ENCODE measurements at places on chromosomes 5 and 9.

DNA sequence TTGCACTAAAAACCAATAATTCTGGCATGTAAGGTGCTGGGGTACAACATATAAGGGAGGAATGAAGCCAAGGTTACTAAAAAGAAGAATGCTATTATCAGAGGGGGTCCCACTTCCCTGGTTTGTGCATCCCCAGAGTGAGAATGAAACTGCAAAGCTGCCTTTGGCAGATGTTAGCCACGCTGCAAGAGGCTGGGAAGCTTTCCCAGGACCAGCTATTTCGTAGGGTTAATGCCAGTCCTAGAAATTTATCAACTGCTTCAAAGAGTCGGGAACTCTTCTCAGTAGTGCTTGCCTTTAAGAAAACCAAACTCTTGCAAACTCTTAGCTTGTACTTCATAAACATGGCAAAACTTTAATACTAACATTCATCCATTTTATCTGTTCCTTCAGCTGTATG, 87.5 kb upstream of the NR5A1 start:
- DNase-seq: no peak

GRCh38 chr9:71145179-71145578, 23.8 kb upstream of the TRPM3 start:
- no peak for DNase-seq

GRCh38 chr9:87107072-87107471, 159.8 kb upstream of the GAS1 start:
- peak; percentile 61 for DNase-seq

- no peak for DNase-seq
These were observed 166.2 kb upstream of the KLF9 start for GRCh38 chr9:70580606-70581195.

DNA sequence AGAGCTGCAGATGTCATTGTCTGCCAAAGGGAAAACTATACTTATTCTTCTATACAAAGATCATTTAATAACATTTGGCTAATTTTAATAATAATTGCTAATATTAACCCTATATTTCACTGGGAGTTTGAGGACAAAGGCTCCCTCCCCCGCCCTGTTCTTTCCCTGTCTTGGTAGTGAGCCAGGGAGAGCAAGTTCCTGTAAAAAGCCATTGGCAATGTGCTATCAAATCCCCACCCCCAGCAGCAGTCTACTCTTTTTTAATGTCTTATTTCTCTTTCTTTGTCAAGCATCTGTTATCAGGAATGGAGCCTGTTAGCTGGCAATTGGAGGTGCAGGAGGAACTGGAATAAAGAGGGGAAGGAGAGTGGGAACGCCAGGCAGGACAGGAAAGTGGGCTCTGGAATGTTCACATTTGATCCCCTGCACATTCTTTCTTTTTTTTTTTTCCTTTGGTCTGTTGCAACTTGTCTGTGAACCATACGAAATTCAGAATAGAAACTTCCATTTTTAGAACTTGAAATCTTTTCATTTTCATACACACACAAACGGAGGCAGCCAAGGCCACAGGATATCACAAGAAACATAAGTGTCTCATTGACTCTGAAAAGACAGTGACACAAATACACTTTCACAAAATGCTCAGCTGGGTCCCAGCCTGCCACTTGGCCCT, 664.8 kb upstream of the ZNF608 start:
- peak; percentile 58 for DNase-seq

DNA sequence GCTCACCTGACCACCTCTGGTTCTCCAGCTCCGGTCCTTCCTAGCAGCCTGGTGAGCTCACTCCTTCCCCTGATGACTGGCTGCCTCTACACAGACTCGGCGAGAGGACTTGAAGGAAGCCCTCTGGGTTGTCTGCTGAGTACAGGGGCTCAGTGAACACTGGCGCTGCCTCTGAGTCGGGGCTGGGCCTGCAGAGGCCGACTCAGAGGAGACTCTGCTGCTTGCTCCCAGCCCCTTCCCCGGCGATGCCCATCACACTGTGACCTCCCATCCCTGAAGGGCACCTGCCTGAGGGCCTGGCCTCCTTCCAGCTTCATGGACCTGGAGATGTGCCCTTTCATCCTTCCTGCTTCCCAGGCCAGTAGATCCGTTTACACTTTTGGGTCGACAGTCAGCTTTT, 22.0 kb downstream of the CRB2 start:
- DNase-seq: no peak

GRCh38 chr5:59547731-59548130, 345.8 kb downstream of the PDE4D start:
- DNase-seq: no peak

GRCh38 chr5:16806711-16807546, 129.2 kb downstream of the MYO10 start:
- peak; percentile 46 for DNase-seq

DNA sequence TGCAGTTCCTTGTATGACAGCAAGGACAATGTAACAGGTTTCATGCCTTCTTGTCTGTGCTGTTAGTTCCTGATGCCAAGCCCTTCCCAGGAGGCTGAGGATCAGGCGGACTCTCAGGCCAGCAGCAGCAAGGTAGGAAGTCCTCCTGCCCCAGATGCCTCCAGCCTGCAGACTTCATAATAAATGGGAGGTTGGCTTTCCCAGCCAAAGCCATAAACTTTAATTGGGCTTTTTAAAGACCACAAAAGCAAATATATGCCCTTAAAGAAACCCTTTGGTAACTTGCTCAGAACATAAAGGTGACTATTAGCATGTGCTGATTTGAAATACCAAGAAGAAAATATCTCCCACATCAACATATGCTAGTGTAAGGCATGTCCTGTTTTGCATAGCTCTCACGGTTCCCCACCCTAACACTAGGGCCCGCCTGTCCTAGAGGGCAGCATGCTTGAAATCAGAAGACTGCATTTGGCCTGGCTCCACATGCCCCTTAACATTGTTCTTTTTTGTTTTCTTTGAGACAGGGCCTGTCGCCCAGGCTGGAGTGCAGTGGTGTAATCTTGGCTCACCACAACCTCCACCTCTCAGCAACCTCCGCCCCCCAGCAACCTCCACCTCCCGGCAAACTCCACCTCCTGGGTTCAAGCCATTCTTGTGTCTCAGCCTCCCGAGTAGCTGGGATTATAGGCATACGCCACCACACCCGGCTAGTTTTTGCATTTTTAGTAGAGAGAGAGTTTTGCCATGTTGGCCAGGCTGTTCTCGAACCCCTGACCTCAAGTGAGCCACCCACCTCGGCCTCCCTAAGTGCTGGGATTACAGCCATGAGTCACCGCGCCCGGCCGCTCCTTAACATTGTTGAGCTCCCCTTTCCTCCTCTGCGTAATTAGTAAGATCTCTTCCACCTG, 44.6 kb upstream of the FCN1 start:
- DNase-seq: no peak

GRCh38 chr9:14270358-14271092, 43.4 kb downstream of the NFIB start:
- DNase-seq: peak; percentile 85

DNA sequence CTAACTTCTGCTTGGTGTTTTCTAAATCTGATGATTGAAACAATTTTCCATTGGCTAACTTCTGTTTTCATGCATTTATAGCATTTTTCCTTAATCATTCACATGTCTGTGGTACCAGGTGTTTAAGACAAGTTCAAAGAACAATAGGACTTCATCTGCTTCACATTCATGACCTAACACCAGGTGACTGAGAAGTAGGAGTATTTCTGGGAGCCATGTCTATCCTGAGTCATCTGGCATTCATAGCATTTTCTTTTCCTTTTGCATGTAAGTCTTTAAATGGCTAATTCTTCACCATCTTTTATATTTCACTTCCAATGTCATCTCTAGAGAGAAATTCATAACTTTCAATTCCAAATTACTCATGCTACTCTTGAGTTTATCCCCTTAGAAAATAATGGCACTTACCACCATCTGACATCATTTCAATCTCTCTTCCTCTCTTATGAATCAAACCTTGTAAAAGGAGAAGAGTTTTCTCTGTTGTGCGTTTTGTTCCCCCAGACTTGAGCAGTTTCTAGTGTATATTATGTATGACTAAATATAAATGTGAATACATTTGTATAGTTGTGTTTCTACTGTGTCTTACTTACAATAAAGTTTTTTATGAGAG, 1196.1 kb upstream of the CDH9 start:
- DNase-seq: peak; percentile 9

GRCh38 chr5:132325691-132326090, 31.5 kb downstream of the SLC22A4 start:
- DNase-seq: no peak

- peak; percentile 67 for DNase-seq
These were observed 41.4 kb downstream of the GLIS3 start for GRCh38 chr9:4258320-4259090.

GRCh38 chr5:128062172-128062746, 21.3 kb upstream of the SLC12A2 start:
- peak; percentile 75 for DNase-seq

DNA sequence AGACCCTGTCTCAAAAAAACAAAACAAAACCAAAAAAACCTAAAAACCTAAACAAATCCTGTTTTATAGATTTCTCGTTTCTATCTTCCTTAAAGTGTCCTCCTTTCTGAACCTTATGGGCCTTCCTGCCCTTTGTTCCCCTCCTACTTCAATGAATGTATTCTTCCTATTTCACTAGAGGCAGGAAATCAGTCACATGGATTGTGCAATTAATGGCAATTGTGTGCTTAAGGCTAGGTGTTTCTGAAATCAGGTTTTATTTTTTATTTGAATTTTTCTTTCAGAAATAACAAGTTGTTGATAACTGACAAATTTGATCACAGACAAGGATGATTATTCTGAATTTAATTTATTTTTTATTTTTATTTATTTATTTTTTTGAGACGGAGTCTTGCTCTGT, 220.6 kb upstream of the SEMA6A start:
- DNase-seq: no peak

GRCh38 chr5:74500110-74500917, 140.2 kb downstream of the ENC1 start:
- DNase-seq: no peak

- DNase-seq: no peak
These were observed 24.2 kb downstream of the KCNIP1 start for GRCh38 chr5:170527991-170528390.

DNA sequence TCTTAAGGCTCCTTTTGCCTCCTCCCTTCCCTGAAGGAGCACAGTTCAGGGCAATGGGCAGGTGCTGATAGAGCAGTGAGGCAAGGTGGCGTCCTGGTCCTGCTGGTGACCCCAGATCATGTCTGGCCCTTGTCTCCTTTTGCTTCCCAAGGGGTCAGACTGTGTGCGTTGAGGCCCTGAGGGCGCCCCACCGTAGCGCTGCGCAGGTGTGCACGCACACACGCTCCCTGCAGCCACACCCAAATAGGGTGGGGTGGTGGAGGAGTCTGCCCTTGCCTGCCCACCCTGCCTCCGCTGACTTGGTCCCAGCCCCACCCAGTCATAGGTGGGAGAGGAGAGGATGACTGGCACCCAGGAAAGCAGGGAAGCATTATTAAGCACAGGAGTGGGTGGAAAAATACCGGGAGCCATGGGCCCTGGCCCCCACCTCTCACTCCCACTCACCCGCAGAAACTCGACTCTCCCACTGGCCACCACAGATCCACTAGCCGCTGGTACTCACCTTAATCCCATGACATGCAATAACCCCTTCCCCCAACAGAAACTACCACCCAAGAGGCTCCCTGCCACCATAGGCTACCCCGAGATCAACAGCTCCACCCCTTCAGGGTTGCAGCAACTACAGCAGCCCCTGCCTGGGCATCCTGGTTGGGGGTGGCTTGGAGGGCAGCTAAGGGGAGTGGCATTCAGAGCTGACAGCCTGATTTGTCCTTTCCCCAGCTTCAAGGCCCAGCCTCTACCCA, 16.7 kb downstream of the PDLIM4 start:
- no peak for DNase-seq

DNA sequence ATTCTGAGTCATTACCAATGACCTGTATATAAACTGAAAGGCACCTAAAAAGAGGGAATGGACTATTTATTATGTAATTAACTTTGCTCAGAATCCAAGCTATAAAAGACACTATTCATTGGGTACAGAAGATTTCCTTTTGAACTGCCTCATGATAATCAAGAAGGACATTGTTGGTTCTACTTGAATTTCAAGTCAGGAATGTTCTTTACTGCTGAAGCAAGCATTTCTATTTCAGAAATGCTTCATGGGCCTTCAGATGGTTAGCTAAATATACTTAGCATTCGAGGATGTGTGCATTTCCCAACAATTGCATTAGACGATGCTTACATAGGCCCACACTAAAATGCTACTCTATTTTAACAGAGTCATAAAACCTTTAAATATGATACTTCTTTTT, 658.2 kb upstream of the DMAC1 start:
- no peak for DNase-seq

DNA sequence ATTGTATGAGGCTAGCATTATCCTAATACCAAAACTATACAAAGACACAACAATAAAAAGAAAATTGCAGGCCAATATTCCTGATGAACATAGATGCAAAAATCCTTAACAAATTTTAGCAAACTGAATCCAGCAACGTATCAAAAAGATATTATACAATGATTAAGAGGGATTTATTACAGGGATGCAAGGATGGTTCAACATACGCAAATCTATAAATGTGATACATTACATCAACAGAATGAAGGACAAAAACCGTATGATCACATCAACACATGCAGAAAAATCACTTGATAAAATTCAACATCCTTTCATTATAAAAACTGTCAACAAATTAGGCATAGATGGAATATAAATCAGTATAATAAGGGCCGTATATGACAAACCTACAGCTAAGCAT, 27.1 kb upstream of the ARL15 start:
- no peak for DNase-seq

DNA sequence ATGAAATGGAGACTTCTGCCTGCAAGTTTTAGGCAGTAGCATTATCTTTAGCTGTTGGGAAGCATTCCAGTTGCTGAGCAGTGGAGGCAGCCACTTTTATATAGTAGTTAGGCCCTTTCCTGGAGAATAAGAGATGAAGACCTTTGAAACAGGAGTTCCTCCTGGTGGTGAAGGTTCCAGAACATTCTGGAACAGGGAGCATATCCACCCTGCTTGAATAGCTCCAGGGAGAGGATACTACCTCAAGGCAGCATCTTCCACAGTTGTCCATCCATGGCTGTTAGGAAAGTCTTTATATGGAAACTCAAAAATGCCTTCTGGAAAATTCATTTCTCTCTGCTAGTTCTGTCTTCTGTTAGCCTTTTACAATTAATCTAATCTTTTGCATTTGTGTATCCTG, 3.0 kb downstream of the ASPN start:
- DNase-seq: no peak

GRCh38 chr9:136381311-136381710, 7.8 kb upstream of the CARD9 start:
- DNase-seq: no peak

- DNase-seq: no peak
These were observed 218.4 kb upstream of the MVB12B start for GRCh38 chr9:126108240-126108639.
